Karpas-422 (cell line): ENCODE measurements at places on chromosomes 2 and 18. TPM values are rescaled to one million over a fixed set of nuclear protein-coding genes. Genes with fewer than 3 reads are reported as not detected.

Gene LOXHD1
- total RNA-seq = not detected in 2 replicates

Gene DUSP2
- 25.1 and 45.2 TPM in 2 replicates for total RNA-seq

Gene ASB18
- total RNA-seq = not detected in 2 replicates

Gene CDH20
- not detected in 2 replicates for total RNA-seq

Gene PCGF1
- 44.8 and 58.3 TPM in 2 replicates for total RNA-seq

Gene ALKAL2
- not detected in 2 replicates for total RNA-seq

GRCh38 chr18:34970106-34970505 lies 71.1 kb upstream of the MAPRE2 start:
- no peak overlapping the region for H3K27ac ChIP-seq
- no peaks in the 10 kb centered on the region for H3K27me3 ChIP-seq
- DNase-seq = no peak
- H3K4me3 ChIP-seq = no peak overlapping the region

DNA sequence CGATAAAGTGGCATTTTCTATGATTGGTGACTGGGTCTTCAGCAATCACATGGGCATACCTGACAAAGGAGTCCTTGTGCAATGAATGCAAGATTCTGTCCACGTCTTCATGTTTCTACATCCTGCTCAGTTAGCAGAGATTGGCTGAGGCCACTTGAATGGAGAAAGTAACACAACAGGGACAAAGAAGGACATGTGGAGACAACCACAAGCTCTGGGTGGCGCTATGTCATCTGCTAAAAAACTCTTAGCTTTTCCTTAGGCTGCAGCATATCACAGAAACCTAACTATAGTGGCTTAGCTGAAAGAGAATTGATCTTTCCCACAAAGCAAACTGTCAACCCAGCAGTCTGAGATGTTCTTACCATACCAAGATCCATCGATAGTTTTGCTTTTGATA lies 1109.7 kb downstream of the SOCS6 start:
- DNase-seq = peak; percentile 49
- no peaks in the 10 kb centered on the region for H3K27me3 ChIP-seq
- H3K27ac ChIP-seq = no peak overlapping the region
- no peak overlapping the region for H3K4me3 ChIP-seq
- H3K36me3 ChIP-seq = no peaks in the 10 kb centered on the region
- no peaks in the 10 kb centered on the region for H3K4me1 ChIP-seq

DNA sequence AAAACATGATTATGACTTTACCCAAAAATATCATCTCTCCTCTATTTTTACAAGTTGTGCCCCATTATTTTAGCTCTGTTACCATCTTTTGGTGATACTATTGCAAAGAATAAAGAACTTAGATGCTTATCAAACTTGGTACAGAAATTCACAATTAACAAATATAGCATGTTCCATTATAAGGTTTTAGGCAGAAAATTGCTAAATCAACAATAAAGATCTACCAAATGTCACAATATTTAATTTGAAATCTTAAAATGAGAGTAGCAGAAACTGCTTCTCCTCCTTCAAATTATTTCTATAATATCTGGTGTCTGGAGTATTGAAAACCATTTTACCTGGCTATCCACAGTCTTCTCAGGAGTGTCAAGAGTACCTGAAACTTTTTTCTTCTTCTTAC lies 8.7 kb downstream of the NIFK start:
- no peak overlapping the region for H3K4me3 ChIP-seq
- no peak for DNase-seq
- peaks cover 52% of the 10 kb centered on the region for H3K36me3 ChIP-seq
- no peak overlapping the region for H3K27ac ChIP-seq
- H3K4me1 ChIP-seq = no peaks in the 10 kb centered on the region

- H3K4me1 ChIP-seq = no peaks in the 10 kb centered on the region
- peak; percentile 36 for DNase-seq
- no peaks in the 10 kb centered on the region for H3K27me3 ChIP-seq
- H3K36me3 ChIP-seq = no peaks in the 10 kb centered on the region
Measured at GRCh38 chr2:62604336-62604735, 98.3 kb upstream of the TMEM17 start.

DNA sequence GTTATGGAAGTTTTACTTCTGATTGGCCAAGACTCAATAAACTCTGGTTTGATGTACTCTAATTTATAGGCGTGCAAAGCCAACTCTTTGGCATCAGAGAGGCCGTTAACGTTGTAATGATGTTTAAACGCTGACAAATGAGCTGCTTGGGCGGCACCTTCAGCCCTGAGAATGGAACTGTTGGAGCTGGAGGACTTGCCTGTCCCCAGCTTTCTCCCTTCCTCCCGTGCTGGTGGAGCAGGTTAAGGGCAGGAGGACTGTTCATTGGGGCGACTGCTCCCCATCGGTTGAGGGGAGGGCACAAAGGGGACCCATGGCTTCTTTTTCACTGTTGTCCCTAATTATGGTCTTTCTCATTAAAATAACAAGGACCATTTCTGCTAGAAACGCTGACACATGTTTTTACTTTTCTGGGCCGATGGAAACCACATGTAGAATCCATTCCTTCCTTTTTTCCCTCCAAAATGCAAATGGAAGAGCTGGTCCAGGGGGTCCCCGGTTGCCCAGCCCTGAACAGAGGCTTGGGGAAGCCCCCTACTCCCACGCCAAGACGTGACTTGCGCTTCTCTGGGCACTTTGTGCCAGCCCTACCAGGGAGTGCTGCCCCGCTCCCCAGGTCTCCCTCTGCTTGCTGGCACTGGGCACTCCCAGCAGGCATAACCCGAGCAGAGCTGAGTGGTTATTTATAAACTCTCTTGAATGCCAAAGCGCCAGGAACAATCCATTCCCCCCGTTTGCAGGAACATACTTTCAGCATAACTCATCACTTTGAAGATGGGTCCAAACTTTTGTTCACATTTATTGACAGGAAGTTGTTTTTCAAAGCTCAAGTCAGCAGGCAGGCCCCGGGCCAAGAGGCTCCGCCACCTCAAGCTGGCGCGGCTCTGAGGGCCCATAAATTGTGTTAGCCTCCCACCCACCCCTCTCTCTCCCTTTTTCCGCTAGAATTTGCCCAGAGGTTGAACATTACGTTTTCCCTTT lies 170.1 kb downstream of the ASB1 start:
- no peak overlapping the region for H3K4me3 ChIP-seq
- no peaks in the 10 kb centered on the region for H3K36me3 ChIP-seq
- no peaks in the 10 kb centered on the region for H3K4me1 ChIP-seq
- DNase-seq = no peak
- H3K27ac ChIP-seq = no peak overlapping the region
- H3K27me3 ChIP-seq = no peaks in the 10 kb centered on the region

DNA sequence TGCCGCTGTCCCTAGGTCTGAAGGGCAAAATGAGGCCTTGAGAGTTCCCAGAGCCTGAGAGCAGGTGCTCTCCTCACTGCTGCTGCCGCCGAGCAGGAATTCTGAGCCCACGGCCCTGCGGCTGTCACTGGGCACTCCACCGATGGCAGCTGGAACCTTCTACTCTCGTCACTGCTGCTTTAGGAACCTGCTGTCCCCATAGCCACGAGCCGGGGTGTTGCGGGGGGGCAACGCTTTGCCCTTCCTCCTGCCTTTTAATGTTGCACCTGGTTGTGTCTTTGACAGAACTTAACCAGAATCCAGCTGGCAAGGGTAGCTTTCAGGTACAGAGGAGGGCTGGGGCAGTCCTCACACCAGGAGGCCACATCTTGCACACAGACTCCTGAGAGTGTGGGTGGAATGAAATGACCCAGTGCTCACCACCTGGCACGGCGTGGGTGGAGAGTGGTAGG lies 32.3 kb downstream of the NCK2 start:
- H3K36me3 ChIP-seq = no peaks in the 10 kb centered on the region
- H3K4me1 ChIP-seq = no peaks in the 10 kb centered on the region
- H3K27me3 ChIP-seq = no peaks in the 10 kb centered on the region
- no peak overlapping the region for H3K4me3 ChIP-seq
